Activated T-helper 1 cell treated with anti-CD3 and anti-CD28 coated beads, Interleukin-2, amount 50 U/mL, for 16 hours (primary cell): ENCODE measurements at places on chromosomes 7 and 10.

GRCh38 chr10:929960-930624 is 1.4 kb downstream of the LARP4B start:
- DNase-seq, result no peak

- DNase-seq, result no peak
These were observed 52.6 kb downstream of the PFKP start for GRCh38 chr10:3119796-3120459.

GRCh38 chr10:27717224-27717623 is 28.4 kb downstream of the MKX start:
- DNase-seq, result no peak

GRCh38 chr7:1101563-1102431 is 13.9 kb downstream of the GPER1 start:
- DNase-seq, result no peak

- no peak for DNase-seq
These were observed 418.6 kb upstream of the ZMIZ1 start for GRCh38 chr10:78650122-78650521.

- DNase-seq, result no peak
These were observed 26.0 kb upstream of the TMEM140 start for GRCh38 chr7:135121868-135122267.

GRCh38 chr10:92848037-92848440 is 281 bp upstream of the EXOC6 start:
- DNase-seq, result peak; percentile 72

- DNase-seq, result no peak
These were observed 364.4 kb upstream of the PRKCQ start for GRCh38 chr10:6944436-6944835.

GRCh38 chr7:135886345-135887132 is 90.6 kb downstream of the MTPN start:
- DNase-seq, result no peak

GRCh38 chr7:70810558-70811139 is 321.3 kb upstream of the GALNT17 start:
- no peak for DNase-seq

- no peak for DNase-seq
These were observed 123.2 kb downstream of the ACTR3B start for GRCh38 chr7:152882576-152883310.

DNA sequence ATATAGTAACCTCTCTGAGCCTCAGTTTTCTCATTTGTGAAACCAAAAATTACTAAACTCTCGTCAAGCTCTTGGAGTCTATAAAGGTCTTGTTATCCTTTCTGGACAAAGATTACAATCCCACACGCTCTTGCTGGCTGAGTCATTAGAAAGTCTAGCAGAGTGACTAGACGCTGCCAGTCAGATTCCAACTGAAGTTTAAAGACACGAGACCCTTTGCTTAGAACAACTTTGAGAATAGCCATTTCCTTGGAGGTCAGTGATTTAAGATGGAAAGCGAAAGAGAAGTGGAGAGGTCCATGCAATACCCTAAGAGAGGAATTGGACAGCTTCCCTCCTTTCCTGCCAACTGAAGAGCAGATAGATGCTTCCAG is 119.5 kb downstream of the APBB1IP start:
- DNase-seq, result no peak

DNA sequence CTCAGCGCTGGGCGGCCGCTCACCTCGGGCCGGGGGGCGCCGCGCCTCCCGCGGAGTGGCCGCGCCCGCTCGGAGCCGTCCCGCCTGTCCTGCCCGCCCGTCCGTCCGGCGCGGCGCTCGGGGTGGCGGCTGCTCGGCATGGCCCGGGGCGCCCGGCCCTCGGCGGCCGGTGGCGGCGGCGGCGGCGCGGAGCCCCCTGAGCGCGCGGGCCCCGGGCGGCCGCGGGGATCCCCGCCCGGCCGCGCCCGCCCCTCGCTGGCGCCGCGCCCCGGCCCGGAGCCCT is 338 bp downstream of the SDK1 start:
- peak; percentile 1 for DNase-seq

- no peak for DNase-seq
These were observed 61.2 kb downstream of the PPP1R3C start for GRCh38 chr10:91571671-91572070.

DNA sequence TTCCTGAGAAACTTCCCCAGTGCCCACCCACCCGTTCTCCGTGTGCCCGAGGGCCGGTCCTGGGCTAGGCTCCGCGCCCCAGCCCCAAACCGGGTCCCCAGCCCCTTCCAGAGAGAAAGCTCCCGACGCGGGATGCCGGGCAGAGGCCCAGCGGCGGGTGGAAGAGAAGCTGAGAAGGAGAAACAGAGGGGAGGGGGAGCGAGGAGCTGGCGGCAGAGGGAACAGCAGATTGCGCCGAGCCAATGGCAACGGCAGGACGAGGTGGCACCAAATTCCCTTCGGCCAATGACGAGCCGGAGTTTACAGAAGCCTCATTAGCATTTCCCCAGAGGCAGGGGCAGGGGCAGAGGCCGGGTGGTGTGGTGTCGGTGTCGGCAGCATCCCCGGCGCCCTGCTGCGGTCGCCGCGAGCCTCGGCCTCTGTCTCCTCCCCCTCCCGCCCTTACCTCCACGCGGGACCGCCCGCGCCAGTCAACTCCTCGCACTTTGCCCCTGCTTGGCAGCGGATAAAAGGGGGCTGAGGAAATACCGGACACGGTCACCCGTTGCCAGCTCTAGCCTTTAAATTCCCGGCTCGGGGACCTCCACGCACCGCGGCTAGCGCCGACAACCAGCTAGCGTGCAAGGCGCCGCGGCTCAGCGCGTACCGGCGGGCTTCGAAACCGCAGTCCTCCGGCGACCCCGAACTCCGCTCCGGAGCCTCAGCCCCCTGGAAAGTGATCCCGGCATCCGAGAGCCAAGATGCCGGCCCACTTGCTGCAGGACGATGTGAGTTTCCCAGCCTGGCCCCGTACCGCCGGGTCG is at the start of gene SCD:
SCD (plus strand) TSS at position 469 of the 803 bp plus-strand sequence; CDS start at position 741, 272 bp downstream.
- DNase-seq, result peak; percentile 61

GRCh38 chr10:49072166-49072885 is 43.0 kb downstream of the VSTM4 start:
- DNase-seq, result no peak

DNA sequence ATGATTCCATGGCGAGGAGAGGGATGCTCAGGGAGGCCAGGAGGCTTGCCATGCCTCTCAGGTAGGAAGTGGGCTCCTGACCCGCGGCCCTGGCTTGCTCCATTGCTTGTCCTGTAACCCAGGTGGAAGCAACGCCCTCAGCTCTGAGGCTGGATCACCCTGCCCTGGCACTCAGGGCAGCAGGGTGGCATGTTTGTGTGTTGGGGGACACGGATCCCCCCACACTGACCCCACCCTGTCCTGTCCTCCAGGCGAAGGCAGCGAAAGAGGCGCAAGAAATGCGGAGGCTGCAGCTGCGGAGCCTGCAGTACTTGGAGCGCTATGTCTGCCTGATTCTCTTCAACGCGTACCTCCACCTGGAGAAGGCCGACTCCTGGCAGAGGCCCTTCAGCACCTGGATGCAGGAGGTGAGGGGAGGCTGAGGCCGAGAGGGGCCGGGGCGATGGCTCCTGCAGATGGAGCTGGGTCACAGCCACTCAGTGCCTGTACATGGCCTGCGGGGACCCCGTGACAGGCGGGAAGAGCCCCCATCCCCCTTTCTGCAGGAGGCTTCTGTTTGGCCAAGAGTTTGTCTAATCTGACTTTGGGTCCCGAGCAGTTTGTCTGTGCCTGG is 38.3 kb downstream of the PRF1 start:
- no peak for DNase-seq

- no peak for DNase-seq
These were observed 107.1 kb upstream of the HABP2 start for GRCh38 chr10:113445736-113446135.

GRCh38 chr7:74199551-74200355 is 10.1 kb upstream of the LAT2 start:
- no peak for DNase-seq

GRCh38 chr7:157673573-157673972 is 336.8 kb downstream of the DNAJB6 start:
- no peak for DNase-seq

DNA sequence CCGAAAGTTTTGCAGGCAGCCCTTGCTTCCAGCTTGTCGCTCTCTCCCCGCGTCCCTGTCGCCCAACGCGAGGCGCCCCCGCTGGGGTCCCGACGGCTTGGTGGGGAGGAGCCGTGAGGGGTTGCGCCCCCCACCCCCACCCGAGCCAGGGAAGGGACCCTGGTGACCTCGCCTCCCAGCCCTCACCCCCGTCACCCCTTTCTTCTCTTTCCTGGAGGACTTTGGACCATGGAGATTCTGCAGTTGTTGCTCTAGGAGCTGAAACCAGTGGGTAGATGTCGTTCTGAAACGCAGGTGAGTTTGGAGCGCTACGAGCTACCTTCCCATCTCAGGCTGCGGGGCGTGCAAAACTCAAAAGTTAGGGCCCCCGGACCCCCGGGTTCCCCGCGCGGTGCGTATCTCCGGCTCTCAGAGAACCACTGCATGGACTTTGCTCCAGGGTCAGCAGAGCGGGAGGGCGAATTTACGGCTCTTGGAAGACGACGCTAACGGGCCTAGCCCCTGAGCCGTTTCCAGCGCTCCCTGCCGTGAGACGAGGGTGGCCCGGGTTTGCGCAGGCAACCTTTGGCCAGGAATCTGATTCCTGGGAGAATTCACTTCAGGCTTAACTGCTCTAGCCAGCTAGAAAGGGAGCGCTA is 684 bp upstream of the ATXN7L1 start:
- no peak for DNase-seq

DNA sequence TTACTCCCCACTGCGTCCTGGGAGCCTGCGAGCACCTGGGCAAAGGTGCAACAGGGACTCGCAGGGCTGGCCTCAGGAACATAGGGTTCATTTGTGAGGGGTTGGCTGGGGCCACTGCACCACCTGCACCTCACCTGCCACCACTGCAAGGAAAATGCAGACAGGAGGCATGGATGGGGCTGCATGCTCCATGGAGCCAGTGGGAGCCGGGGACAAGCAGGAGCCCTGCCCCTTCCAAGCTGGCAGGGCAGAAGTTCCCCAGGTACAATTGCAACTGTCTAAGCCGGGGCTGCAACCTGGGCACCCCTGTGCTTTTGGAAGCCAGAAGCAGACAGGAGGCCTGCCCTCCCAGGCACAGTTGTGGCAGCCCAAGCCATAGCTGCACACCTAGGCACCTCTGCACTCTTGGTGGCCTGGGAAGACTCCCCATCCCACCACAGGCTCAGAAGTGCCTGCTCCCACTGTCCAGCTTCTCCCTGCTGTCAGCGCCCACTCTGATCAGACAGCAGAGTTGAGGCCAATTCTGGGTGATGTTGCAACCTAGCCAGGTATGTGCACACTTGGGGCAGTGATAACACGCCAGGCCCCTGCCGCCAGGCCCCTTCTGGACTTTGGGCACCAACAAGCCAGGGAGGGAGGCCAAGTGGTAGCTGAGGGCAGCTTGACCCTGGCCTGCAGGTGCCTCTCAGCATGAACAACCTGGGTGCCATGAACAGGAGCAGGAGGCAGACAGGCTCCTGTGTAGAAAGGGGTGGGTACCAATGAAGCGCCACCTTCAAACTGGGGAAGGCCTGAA is 58.2 kb downstream of the TMEM106B start:
- DNase-seq, result no peak

- DNase-seq, result no peak
These were observed 87.9 kb upstream of the RNF148 start for GRCh38 chr7:122790591-122790990.

DNA sequence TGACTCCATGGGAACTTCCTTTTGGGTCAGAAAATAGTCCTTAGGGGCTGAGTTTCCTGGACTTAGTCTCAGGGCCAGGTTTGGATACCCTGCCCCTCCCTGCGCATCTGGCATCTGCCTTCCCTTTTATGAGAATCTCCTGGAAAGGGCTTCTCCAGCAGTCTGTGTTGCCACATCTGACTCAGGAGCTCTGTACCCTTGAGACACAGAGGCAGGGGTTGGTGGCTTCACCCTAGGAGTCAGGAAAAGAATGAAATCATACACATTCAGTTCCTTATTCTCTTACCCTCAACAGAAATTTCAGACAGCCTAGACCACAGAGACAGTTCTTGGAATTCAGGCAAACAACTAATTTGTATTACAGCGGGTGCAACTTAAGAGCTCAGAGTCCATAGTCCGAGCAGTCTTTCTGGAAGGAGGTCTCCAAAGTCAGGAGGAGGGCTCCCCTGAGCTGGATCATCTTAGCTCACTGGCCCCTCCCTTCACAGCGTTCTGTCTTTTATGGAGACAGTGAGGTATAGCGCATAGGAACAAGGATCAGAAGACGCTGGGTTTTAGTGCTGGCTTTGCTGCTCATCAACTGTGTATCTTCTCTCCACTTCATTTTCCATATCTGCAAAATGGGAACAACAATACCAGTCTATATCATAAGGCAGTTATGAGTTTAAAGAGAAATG is 3.0 kb upstream of the PLAU start:
- no peak for DNase-seq

- DNase-seq, result no peak
These were observed 15.6 kb upstream of the KMT2C start for GRCh38 chr7:152451356-152451755.

DNA sequence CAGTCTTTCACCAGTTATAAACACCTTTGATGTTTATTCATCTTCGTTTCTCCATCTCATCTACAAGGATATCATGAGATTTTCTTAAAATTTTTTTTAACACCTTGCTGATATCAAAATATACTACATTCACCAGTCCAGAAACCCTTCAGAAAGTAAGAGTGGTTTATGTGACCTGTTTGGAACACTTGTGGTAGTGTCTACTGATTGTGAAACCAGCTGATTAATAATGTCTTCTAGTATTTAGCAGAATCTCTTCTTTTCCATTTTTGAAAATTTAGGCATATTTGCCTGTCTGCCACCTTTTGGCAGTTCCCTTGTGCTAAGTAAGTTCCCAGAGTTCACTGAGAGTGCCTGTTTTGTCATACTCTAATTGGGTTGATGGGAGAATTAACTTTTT is 18.5 kb downstream of the DLD start:
- DNase-seq, result no peak

- no peak for DNase-seq
These were observed 55.2 kb upstream of the C10orf71 start for GRCh38 chr10:49243610-49244283.

DNA sequence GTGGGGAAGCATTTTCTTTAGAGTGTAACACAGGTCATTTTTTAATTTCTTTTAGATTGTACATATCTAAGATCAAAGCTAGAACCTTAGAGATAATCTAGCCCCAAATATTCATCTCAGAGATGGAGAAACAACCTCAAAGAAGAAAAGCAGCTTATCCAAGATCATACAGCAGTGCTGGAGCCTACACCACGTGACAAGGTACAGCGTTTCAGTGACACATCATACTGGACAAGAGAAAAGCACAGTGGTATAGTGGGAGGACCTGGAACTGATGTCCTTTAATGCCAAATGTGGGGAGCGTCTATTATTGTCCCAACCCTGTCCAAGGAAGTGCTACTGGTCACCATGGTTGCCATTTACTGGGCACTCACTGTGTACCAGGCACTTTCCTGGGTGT is 445.8 kb downstream of the RPS24 start:
- no peak for DNase-seq

GRCh38 chr10:103463499-103463898 is 4.8 kb upstream of the CALHM1 start:
- DNase-seq, result no peak

GRCh38 chr10:14062528-14063260 is 268.0 kb downstream of the FRMD4A start:
- DNase-seq, result no peak

GRCh38 chr7:73340514-73340913 is 12.6 kb downstream of the FKBP6 start:
- DNase-seq, result no peak
